ENCODE measurements at places on chromosomes 2 and 18.

- no peak for DNase-seq
Observed at GRCh38 chr2:222591661-222592060, 64.2 kb downstream of the FARSB start.

GRCh38 chr2:118710481-118710880 is 137.0 kb downstream of the EN1 start:
- DNase-seq, result no peak

- no peak for DNase-seq
Observed at GRCh38 chr18:30623401-30624065, 419.0 kb downstream of the DSC3 start.

DNA sequence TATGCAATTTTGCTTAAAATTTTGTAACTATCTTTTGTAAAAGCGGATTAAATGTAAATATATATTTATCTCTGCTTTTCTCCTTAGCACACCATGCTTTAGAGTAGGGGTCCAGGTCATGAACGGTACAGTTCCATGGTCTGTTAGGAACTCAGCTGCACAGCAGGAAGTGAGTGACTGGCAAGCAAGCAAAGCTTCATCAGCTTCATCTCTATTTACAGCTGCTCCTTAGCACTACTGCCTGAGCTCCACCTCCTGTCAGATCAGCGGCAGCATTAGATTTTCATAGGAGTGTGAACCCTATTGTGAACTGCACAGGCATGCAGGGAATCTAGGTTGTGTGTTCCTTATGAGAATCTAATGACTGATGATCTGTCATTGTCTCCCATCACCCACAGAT is 959.0 kb upstream of the SLC39A10 start:
- DNase-seq, result no peak

Measured in putamen (tissue), 1 donor.